ENCODE measurements at places on chromosomes 12 and 14.

GRCh38 chr14:51419685-51420084, 179.6 kb downstream of the TMX1 start:
- no peak for DNase-seq

GRCh38 chr12:121812921-121813896, 9.4 kb downstream of the SETD1B start:
- no peak for DNase-seq

DNA sequence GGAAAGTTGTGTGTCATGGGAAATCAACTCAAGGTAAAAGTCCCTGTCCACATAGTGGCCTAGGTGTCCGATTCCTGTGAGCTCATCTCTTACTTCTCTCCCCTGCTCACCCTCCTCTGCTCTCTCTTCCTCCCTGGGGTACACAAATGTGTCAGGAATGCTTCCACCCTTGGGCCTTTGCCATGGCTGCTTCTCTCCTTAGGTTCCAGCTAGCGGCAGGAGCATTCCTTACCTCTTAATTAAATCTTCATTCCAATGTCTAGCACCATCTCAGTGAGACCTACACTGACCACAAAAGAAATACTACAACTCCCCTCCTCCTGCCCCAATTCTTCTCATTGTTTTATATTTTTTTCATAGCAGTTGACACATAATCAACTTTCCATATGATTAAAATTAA, 298.6 kb downstream of the PDZRN4 start:
- no peak for DNase-seq

DNA sequence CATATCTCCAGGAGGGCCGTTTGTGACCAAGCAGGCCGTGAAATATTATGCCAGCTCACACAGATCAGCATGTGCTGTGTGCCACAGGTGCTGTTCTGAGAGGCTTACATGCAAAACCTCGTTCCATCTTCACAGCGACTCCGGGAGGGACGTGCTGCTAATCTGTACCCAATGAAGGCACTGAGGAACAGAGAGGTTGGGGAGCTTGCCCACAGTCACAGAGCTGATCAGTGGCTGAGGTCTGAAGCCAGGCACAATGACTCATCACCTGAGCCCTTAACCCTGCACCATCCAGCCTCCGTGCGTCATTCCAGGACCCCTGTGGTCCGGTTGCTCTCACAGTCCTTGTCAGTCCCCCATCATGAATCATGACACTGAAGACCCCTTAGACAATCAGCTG, 66.7 kb downstream of the SLC6A12 start:
- DNase-seq = no peak
